Heart left ventricle (tissue), 16 donors: ENCODE measurements at places on chromosomes 4 and X. TPM values are rescaled to one million over a fixed set of nuclear protein-coding genes. Genes with fewer than 3 reads are reported as not detected.

Gene AADAT
- 0.53 TPM for total RNA-seq

Gene BANK1
- not detected for total RNA-seq

Gene HAND2
- total RNA-seq = 129 TPM

Gene PNCK
- 3.6 TPM for total RNA-seq

Gene SH2D1A
- total RNA-seq = not detected

Gene CYSLTR1
- total RNA-seq = 1.5 TPM

Gene PNMA3
- 3.3 TPM for total RNA-seq

Gene LRAT
- total RNA-seq = not detected

Gene SMPX
- total RNA-seq = 930 TPM

Gene CFAP47
- total RNA-seq = not detected

DNA sequence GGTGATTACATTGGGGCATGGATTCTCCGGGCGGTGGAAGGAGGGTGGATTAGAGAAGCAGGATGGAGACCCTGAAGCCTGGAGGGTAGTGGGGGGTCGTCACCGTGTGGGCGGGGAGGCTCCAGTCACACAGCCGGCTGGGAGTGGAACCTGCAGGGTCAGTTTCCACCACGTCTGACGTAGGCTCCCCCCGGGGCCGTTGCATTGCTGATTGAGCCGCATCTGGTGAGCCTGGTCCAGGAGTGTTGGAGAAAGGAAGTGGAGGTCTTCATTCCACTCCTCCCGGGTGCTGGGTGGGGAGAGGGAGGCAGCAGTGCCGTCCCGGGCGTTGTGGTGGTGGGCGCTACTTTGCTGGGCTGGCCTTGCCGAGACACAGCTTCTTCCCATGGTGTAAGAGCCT is 28.1 kb downstream of the TBC1D14 start:
- no peak for DNase-seq

GRCh38 chrX:50988649-50989048 is 78.1 kb downstream of the BMP15 start:
- no peak for DNase-seq

- no peak for DNase-seq
Measured at GRCh38 chr4:121150486-121150885, 13.6 kb downstream of the TNIP3 start.

- no peak for DNase-seq
Measured at GRCh38 chr4:177802661-177803060, 360.4 kb upstream of the AGA start.

DNA sequence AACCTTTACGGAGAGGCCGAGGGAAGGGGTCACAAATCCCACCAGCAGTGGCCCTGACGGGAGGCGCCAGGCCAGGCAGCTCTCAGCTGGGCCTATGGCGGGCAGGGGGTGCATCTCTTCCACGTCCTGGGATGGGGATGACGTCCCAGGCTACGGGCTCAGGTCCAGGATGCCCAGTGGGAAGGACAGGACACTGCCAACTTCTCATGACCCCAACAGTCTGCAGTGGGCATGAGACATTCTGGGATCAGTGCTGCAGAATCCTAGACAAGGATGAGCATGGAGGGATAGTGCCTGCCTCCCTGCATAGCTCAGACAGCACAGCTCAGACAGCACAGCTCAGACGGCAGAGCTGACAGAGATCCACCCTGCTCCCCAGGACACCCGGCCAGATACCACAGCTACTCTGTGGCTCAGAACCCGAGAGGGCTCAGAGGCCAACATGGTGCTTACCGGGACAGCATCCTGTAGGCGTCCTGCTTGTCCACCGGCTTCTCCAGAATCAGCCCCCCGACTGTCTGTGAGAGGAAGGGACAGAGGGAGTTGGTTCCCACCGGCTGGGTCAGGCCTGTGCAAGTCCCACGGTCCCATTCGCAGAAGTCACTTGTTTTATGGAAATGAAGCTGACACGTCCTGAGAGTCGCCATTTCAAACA is 17.3 kb downstream of the ASMTL start:
- no peak for DNase-seq

GRCh38 chr4:132557660-132558059 is 591.4 kb upstream of the PCDH10 start:
- no peak for DNase-seq

- no peak for DNase-seq
Measured at GRCh38 chrX:100368167-100368566, 41.9 kb downstream of the PCDH19 start.

DNA sequence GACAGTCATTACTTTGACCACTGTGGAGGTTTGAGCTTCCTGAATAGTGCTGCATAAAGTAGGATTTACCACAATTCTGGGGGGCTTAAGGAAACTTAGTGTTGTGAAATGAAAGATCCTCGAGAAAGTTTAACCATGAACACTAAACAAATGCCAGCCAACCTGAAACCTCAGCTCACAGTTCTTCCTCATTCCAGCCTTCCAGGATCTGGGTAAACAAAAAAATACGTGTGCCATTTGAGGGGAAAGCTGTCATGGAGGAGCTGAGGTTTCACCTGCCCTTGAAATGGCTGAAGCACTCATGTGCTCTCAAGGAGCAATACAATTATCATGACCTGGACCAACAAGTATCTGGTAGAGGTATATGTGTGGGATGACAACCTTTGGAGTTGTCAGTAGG is 142.7 kb downstream of the NPNT start:
- DNase-seq = no peak

GRCh38 chrX:84044051-84044450 is 143.9 kb downstream of the RPS6KA6 start:
- DNase-seq = no peak

DNA sequence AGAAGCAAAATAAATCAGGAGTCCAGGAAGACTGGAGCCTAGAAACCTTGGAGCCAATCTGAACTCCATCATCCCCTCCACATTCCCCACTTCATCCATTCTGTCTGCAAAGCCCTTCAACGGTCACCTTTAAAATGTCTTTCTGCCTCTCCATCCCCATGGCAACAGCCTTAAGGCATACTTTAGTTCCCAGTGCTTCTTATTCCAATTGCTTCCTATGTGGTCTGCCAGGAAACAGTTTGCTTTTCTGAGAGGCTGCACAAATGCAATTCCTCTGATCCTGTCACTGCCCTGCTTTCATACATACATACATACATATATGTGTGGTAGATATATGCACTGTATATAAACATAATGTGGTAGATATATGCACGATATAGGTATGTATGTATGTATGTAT is 786 bp upstream of the MAGEH1 start:
- DNase-seq = no peak

GRCh38 chr4:1705732-1706131 is 6.4 kb downstream of the SLBP start:
- no peak for DNase-seq
